ENCODE measurements at places on chromosomes 5 and 9.

- no peak for DNase-seq
Measured at GRCh38 chr9:25584611-25585010, 93.6 kb downstream of the TUSC1 start.

GRCh38 chr5:134113363-134113889 lies 1.1 kb upstream of the TCF7 start:
- no peak for DNase-seq

- DNase-seq, result no peak
Measured at GRCh38 chr5:83035373-83036100, 41.7 kb downstream of the TMEM167A start.

DNA sequence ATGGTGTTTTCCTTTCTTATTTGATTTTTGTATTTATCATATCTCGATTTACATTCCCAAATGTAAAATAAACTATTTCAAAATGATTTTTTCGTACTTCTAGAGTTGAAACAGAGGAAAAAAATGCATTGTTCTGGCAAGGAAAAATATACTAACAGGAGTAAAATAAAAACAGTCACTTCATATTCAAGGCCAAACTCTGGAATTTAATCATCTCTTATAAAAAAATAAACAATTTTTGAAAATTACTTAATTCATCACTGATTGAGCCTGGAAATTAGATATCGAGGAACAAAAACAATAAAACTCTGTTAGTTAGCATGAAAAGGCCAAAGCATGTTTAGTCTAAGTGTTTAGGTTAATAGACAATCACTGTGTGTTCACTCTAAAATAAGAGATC lies 61.1 kb upstream of the PALM2AKAP2 start:
- no peak for DNase-seq

GRCh38 chr5:123360910-123361309 lies 62.3 kb downstream of the CEP120 start:
- no peak for DNase-seq

DNA sequence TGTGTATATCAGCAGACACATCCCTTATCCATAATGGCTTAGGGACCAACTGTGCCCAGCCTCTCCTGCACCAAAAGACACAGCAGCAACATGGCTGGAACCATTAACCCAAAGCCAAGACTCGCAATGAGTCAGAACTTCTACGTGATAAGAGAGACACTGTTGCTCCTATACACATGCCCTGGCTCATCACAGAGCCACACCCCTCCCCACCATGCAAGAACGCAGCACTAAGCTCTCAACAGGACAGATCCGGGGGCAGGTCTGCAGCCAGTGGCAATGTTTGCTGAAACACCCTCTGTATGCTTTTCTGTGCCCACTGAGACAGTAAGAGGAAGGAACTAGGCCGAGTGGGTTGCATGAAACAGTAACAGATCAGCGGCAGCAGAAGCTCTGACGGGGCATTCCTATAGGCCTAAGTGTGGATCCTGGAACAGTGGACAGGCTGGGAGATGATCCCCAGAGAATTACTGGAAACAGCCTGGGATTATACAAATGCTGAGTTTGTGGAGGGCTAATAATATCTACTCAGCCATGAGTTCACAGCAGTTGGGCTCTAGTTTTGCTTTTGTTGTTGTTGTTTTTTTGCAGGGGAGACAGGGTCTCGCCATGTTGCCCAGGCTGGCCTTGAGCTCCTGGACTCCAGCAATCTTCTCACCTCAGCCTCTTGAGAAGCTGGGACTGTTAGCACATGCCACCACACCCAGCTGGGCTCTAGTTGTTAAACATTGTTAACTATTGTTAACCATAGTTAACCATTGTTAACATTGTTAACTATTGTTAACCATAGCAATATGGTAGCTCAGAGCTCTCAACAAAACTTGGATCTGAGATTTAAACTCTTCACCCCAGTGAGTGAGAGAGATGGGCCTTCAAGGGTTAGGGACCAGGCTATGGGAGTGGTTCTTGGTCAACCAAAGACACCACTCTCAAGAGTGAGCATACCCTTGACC lies 41.0 kb downstream of the B4GALT1 start:
- DNase-seq, result no peak

DNA sequence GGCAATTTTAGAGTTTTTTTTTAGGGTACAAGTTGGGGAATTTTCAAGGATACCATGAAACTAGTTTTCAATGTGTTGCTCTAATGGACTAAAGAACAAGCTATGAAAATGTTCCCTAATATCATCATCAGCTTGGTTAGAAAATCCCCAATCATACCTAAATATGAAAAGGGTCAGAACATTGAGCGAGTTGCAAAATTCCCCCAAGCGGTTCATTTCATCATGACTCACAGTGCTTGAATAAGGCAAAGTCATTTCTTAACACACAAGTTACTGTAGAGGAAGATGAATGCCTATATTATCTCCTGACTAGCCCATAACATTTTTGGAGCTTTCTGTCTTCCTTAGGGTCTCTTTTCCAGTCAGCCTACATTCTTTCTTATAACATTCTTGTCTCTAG lies 62.7 kb downstream of the ST8SIA4 start:
- DNase-seq, result peak; percentile 2

GRCh38 chr5:100175346-100175745 lies 359.8 kb upstream of the FAM174A start:
- no peak for DNase-seq

DNA sequence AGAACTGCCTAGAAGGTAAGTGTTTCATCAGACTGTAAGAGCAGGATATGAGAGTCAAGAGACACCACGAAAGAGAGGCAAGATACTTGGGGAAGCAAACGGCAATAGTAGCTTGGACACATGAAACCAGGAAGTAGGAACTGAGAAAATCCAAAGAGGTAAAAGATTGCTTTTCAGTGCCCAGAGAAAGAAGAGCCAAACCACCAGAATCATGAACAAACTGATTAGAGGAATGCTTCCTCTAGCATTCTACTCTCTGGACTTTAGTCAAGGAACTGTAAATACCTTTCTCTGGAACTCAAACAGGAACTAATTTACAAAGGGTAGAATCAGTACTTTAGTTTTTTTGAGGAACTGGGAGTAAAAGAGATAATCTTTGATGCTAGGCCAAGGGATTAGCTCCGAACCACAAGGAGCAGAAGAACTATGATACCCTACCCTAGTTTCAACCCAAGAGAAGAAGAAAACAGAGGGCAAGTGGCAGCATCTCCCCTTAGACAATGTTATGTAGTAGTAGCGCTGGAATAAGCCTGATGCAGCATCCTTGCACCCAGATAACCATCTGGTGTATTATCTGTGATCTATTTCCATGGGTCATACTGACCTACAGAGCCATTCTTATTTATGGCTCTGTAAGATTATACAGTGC lies 41.3 kb downstream of the EFCAB9 start:
- no peak for DNase-seq

- DNase-seq, result no peak
Measured at GRCh38 chr5:6486074-6486473, 37.4 kb downstream of the UBE2QL1 start.

- DNase-seq, result no peak
Measured at GRCh38 chr5:72167804-72168203, 60.5 kb downstream of the MAP1B start.

GRCh38 chr5:124872615-124873014 lies 126.2 kb upstream of the ZNF608 start:
- DNase-seq, result no peak

DNA sequence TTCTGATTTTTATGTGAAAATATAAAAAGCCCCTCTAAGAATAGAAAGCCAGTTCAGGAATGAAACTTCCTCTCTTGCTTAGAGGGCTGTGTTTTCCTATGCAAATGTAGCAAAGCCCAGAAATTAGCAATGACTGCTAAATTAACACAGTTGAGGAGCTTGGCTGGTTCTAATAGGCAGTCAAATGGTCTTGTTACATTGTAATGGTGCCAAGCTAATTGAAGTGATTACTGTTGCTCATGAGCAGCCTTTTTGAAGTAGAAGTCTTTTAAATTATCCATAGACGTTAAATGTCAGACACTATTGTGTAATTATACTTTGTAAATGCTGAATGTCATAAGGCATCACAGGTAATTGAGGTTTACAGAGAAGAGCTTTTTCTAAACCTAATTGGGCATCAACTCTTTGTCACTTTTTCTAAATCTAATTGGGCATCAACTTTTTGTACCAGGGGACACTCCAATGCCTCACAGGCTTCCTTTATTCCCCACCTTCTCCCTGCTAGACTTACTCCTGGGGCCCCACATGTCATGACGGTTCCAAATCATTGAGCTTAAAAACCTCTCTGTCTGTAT lies 229.1 kb downstream of the PSAT1 start:
- no peak for DNase-seq

- no peak for DNase-seq
Measured at GRCh38 chr5:52132053-52132452, 655.7 kb upstream of the ITGA1 start.

GRCh38 chr5:145470396-145470979 lies 364.7 kb downstream of the PRELID2 start:
- DNase-seq, result no peak

GRCh38 chr5:137834498-137835049 lies 33.1 kb upstream of the MYOT start:
- no peak for DNase-seq

DNA sequence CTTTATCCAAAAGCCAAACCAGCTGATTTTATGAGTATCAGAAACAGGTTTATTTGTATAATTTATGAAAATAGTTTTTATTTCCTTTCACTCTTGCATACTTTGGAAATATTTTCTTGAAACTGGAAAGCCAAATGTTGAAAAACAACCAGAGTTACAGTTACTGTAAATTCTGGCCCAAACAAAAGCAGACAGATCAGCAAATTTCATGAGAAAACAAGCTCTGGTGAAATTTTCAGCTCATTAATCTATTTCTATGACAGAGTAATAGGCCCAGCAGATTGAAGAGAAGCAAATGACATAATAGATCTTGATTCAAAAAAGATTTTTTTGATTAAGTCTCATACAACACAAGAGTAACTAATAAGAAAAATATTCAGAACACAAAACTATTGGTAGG lies 182.7 kb downstream of the ENC1 start:
- DNase-seq, result no peak

DNA sequence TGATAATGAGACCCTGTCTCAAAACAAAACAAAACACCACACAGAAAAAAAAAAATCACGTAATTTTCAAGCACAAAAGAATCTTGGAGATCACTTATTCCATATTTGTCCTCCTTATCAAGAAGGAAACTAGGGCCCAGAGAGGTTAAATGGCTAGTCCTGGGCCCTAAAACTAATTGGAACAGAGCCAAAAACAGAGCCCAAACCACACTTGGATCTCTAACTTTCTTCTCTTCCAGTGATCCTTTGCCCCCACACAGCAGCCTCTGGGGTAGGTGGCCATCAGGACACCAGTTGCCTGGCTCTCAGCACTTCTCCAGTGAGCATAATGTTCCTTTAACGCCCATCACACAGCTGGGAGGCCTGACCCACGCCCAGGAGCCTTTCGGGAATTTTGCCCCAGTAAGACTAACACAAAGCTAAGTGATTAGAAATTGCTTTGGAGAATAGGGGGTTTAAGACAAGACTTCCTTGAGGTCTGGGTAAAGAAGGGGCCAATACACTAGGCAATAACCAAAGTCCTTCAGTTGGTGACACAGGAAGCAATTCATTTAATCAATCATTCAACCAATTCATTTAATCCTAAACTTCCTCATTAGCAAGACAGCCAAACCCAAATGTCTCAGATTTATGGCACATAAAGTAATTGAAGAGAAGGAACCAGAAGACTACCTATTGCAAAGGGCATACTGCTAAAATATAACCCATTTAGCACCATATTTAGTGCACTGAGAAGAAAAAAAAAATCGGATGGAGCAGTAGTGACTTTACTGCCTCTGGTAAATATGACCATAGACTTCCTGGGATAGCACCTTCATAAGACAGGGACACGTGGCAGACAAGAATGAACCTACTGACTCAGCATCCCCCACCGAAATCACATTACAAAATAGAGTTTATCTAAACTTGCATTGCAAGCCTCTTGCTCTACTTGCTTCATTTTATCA lies 77.8 kb downstream of the ZNF608 start:
- DNase-seq, result no peak

DNA sequence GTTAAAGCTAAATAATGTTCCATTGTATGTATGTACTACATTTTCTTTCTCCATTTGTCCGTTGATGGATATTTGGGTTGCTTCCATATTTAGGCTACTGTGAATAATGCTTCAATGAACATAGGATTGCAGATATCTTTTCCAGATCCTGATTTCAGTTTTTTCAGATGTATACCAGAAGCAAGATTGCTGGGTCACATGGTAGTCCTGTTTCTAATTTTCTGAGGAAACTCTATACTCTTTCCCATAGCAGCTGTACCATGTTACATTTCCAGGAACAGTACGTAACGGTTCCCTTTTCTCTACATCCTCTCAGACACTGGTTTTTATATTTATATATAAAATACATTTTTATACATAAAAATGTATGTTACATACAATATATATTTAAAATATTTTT lies 121.8 kb downstream of the GCNT1 start:
- DNase-seq, result no peak

- DNase-seq, result no peak
Measured at GRCh38 chr5:56674441-56674840, 140.9 kb upstream of the MAP3K1 start.

- DNase-seq, result no peak
Measured at GRCh38 chr9:81490605-81491331, 198.6 kb downstream of the TLE1 start.

DNA sequence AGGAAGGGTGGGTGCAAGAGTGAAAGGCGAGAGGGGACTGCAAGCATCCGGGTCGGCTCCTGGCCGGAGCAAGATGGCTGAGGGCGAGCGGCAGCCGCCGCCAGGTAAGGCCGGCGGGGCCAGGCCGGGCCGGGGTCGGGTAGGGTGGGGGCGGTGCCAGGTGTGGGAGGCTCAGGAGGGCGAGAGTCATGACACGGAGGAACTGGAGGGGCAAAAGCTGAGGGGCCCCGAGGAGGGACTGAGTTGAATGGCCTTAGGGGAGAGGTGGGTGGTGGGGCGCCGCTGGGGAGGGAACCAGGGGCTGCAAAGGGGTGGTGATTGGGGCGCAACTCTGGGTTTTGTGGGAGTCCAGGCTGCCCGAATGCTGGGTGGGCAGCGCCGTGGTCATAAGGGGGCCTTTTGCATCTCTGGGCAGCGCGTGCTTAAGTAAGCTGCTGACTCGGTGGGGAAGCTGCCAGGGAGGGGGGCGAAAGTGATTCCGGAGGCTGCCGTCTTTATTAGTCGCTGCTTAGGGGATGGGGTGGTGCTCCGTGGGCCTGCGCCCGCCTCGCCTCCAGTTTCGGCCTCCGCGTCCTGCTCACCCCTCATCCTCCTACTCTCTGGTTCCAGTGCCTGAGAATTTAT lies 425 bp downstream of the PTPA start:
- DNase-seq, result no peak

GRCh38 chr9:76417394-76417793 lies 23.2 kb upstream of the RFK start:
- no peak for DNase-seq

- no peak for DNase-seq
Measured at GRCh38 chr5:88836195-88836838, 46.7 kb downstream of the MEF2C start.

DNA sequence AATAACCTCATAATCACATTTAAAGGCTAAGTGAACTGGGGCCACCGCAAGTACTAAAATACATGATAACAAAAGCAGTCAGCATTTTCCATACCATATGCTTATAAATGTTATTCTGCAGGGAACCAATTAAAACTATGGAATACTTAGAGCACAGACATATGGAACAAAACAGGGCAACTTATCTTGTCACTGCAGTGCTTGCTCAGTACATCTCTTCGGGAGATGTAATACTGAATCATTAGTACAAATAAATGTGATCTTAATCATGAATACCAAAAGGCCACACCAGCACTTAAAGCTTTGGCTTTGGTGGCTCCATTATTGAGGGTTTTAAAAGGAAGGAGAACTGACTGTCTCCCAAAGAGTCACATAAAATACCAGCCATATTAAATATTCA lies 32.1 kb downstream of the PRUNE2 start:
- DNase-seq, result no peak

- DNase-seq, result no peak
Measured at GRCh38 chr5:151254556-151254955, 1.6 kb downstream of the GM2A start.

Measured in activated CD4-positive, CD25-positive, alpha-beta regulatory T cell (primary cell).